ENCODE measurements at places on chromosomes 7 and 10. TPM values are rescaled to one million over a fixed set of nuclear protein-coding genes. Genes with fewer than 3 reads are reported as not detected.

PNLIPRP2 gene
- total RNA-seq: not detected

GFRA1 gene
- total RNA-seq: 6.7 TPM

GRCh38 chr10:86837663-86838062, 81.2 kb downstream of the BMPR1A start:
- no peak for DNase-seq

GRCh38 chr10:61354401-61354975, 98.7 kb downstream of the TMEM26 start:
- no peak for DNase-seq

DNA sequence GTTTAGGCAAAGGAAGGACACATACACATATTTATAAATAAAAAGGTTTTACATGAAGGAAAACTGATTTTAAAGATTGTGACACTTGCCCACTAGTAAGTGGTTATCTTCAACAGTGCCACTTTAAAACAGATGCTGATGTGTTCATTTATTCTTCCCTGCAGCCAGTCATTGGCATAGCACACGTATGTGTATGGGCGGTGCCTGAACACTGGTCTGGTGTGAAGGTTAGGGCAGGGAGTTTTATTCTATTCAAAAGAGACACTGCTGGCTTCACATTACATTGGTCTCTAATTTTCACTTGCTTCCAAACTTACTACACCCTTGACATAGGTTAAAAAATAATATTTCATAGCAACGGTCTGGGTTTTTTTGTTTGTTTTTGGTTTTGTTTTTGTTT, 57.9 kb downstream of the NOD1 start:
- DNase-seq: no peak

DNA sequence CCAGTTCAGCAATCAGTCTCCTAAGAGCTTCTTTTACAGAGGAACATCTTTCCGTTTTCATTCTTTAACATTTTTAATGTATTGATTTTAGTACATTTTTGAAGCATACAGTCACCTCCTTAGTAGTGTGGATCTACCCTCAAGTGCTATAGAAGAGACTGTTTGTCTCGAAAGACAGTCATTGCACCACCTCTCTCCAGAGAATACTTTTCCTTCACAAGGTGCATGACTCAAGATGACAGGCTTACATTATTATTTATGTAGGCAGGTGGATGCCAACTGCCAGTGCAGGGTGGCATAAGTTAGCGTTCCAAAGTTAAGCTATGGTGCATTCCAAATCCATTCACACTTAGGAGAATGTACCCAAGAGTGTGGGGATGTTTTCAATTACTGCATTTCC, 71.8 kb downstream of the ZEB1 start:
- DNase-seq: no peak

GRCh38 chr10:3887885-3888476, 103.0 kb upstream of the KLF6 start:
- no peak for DNase-seq

DNA sequence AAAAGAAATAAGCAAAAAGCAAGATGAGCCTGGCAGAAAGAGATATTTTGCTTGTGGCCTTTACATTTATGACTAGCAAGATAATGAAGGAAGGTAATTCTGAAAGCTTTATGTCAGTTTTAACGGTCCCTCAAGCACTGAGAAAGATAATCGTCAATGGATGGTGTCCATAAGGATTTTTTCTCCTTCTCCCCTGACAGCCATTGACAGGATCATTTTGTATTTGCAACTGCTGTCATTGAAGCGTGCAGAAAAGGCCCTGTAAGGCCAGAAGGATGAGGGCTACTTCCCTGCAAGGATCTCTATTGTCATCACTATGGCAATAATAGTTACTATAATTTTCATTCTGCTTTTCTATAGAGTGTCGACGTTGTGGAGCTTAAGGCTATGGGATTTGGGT, 994 bp upstream of the LRGUK start:
- no peak for DNase-seq

DNA sequence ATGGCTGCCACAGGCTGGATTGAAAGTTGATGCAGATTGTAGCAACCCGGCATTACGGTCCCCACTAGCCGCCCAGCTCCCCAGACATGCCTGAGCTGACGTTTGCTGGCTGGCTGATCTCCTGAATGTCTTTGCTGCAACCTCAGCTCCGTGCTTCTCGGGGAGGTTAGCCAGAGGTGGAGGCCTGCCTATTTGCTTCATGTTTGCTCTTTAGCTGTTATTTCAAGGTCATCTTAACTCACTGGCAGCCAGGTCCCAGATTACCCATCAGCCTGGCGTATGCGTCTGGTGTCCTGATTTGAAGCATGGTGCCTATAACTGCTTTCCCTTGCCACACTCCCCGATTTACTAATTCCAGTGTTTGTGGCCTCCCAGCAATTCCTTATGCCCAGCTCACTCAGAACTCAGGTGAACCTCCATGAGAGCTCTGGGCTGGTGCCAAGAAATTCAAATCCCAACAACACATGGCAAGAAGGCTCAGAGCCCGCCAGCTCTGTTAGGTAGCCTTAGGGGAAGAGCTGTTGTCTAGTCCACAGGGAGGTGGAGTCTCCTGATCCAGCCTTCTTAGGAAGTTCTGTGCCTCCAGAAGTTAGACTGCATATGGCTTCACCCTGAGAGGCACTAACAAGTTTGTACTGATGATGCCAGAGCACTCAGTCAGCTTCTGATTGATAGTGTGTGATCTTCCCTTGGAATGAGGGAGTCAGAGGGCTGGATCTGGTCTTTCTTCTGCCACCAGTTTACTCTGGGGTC, 69.7 kb upstream of the EXOC4 start:
- DNase-seq: no peak
